ENCODE measurements at places on chromosomes 2 and 18.

GRCh38 chr2:108388045-108388444 lies 10.3 kb downstream of the SULT1C4 start:
- no peak for DNase-seq

DNA sequence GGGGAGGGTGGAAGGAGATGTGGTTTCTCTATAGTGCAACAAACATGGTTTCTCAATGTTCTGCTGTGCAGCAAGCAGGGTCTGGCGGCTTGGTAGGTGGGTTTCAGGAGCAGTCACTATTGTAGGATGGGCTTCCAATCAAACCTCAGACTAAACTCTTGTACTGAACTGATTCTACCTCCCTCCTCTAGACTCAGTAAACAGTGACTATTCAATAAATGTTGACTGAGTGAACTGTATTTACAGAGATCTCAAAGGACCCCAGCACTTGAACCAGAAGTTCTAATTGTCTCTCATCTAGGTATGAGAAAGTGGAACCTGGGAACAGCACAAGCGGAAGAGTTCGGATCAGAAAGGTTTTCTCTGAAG lies 26.8 kb upstream of the CYP27A1 start:
- DNase-seq, result no peak

DNA sequence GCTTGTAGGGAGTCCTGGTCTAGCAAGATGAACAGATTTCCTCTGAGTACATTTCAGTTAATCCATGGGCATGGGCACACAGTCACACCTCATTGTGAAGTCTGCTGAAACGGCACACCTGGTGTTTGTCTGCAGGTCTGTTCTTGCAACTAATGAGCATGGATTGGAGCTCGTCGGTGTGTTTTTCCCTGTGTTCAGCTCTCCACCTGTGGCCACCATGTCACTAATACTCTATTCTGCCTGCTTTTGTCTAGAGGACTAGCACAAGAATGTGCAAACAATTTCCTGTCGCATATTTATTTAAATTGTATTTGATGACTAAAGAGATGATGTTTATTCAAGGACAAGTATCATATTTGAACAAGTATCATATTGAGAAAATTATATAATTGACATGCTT lies 24.5 kb upstream of the PPP4R1 start:
- no peak for DNase-seq

DNA sequence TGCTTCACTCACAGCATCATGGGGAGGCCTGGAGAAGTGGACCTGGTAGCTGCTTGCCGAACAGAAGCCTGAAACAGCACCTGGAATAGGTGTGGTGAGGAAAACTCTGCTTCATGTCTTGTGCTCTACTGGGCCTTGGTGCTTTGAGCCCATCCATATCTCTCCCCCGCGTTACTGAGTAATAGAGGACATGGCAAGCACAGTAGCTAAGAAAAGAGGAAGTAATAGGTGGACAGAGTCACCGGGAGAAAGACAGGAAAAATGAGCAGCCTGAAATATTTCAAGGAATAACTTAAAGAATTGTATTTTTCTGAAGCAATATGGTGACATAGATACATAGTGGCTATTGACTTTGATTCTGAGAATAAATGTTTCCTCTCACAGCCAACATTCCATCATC lies 14.0 kb upstream of the HNMT start:
- no peak for DNase-seq

DNA sequence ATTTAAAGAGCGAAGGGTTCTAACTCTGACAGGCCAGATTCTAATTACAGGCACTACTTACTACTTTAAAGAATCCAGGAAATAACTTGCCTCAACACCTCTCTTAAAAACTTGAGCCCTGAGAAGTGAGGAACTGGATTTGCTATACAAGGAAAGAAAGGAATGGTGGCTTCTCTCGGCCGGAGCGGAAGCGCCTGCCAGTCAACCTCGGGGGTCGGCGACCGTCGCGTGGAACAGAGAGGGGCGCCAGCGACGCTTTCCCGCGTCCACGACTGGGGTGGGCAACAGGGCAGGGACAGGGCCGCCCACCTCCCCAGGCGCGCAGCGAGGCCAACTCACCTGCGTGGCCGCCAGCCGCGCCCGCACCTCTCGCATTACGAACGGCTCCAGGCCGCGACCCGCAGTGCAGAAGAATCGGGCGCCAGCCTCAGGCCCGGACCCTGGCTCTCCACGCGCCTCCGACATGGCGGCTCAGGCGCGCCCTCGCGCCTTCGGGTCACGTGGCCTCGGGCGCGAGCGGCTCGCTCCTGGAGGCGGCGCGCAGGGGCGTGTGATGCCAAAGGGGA lies at the start of gene THUMPD2:
Gene THUMPD2 (minus strand): TSS at position 484 of the 566 bp plus-strand sequence. CDS start 19 bp downstream, at position 465.
- peak; percentile 15 for DNase-seq

- DNase-seq, result no peak
Measured at GRCh38 chr2:6181525-6181924, 489.3 kb downstream of the SOX11 start.

DNA sequence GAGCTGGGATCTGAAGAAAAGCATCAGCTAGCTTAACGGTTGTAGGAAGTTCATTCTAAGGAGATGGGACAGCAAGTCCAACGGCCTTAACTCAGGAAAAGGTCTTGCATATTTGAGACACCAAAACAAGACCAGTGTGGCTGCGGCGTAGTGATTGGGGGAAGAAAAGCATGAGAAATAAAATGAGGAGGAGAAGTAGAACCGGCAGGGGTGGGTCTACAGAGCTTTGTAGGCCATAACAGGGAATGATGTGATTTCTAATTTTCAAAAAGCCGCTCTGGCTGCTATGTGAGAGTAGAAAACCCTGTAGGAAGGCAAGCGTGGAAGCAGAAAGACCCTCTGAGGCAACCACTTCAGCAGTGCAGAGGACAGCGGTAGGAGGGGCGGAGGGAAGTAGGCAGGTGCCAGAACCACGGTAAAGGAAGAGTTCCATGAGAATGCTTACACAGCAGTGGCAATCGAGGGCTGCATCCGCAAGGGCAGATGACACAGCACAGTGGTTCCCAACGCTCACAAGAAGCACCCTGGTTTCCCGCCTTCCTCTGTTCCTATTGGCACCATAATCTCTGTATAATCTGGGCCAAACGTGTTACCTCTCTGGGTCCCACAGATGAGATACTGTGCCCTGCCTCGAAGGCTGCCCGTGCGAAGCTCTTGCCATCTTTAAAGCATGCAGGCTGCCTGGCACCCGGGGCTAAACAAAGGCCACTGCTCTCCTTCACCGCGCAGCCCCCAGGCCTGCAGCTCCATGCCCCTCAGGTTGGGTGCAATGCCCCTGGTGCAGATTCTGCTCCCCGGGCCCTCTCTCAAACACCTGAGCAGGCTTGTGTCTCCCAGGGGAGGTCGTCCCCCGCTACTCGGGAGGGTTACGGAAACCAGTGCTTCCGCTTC lies 795 bp downstream of the ANKRD39 start:
- DNase-seq, result no peak

GRCh38 chr2:237496428-237496827 lies 9.4 kb downstream of the MLPH start:
- no peak for DNase-seq
